Naive B cell (primary cell): ENCODE measurements at places on chromosomes 1 and 21.

DNA sequence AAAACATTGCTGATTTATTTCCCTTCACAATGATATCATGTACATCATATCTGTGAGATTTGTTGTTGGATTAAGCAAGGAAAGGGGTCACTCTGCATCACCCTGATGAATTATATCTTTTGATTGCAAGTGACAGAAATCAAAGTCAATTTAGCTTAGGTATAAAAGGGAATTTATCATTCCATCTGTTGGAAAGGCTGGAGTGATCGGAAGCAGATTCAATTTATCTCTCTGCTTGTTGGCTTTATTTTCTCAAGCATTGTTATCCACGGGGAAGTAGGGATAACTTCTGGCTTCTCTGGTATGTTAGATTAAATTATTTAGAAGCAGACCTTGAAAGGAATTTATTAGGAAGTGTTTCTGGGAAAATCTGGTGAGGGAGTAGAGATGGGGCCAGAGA, 226.6 kb downstream of the PTGER3 start:
- no peak for DNase-seq
- no peaks in the 10 kb centered on the region for H3K4me1 ChIP-seq
- no peaks in the 10 kb centered on the region for H3K36me3 ChIP-seq
- H3K4me3 ChIP-seq = no peak overlapping the region

DNA sequence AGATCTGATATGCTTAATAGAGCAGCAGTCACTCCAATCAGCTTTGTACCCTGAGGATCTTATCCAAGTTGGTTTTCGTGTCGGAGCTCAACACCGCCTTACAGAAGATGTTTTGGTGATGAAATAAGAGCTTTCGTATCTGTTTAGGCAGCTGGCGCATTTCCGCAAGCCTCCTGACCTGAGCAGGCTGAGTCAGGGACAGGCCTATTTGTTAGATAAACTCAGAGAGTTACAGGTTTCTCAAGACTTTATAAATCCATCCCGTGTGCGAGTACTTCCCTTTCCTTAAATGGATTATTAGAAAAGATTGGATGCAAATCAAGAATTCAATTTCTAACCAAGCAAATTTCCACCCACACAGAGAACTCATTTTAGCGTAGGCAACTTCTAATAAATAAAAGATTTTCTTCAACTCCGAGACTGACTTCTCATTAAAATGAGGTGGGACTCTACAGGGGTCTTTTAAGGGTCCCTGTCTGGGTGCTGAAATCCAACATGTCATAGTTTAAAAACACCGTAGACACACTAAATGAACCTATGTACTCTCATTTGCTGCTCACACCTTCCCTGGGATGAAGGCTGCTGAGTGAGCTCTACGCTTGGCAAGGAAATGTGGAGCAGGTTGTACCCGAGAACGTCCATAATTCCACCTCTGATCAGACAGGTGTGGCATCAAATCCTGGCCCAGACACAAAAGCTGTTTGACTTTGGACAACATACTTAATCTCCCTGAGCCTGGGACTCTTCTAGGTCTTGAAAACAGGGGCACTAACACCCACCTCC, 106.9 kb upstream of the F3 start:
- no peaks in the 10 kb centered on the region for H3K4me1 ChIP-seq
- DNase-seq = no peak
- no peak overlapping the region for H3K27ac ChIP-seq
- H3K4me3 ChIP-seq = no peak overlapping the region

GRCh38 chr1:20448671-20449071, 37.3 kb downstream of the CAMK2N1 start:
- no peak overlapping the region for H3K27ac ChIP-seq
- no peaks in the 10 kb centered on the region for H3K4me1 ChIP-seq
- peaks cover 36% of the 10 kb centered on the region for H3K27me3 ChIP-seq

DNA sequence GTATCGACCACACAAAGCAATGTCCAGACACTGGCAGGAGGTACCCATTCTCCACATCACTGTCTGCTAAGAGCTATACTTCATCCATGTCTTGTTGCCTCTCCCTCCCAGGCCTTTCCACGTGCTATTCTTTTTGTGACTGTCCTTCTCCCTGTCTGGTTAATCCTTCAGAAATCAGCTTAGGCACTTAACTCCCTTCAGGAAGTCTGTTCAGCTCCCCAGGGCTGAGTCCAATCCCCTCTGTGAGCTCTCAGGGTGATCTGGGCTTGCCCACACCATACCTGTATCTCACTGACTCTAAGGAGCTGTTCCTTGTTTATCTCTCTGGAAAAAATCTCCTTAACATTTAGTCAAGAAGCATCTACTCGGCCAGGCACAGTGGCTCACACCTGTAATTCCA, 69.4 kb downstream of the NID1 start:
- no peak overlapping the region for H3K4me3 ChIP-seq
- no peaks in the 10 kb centered on the region for H3K36me3 ChIP-seq
- H3K27ac ChIP-seq = no peak overlapping the region
- no peaks in the 10 kb centered on the region for H3K4me1 ChIP-seq
- DNase-seq = no peak

DNA sequence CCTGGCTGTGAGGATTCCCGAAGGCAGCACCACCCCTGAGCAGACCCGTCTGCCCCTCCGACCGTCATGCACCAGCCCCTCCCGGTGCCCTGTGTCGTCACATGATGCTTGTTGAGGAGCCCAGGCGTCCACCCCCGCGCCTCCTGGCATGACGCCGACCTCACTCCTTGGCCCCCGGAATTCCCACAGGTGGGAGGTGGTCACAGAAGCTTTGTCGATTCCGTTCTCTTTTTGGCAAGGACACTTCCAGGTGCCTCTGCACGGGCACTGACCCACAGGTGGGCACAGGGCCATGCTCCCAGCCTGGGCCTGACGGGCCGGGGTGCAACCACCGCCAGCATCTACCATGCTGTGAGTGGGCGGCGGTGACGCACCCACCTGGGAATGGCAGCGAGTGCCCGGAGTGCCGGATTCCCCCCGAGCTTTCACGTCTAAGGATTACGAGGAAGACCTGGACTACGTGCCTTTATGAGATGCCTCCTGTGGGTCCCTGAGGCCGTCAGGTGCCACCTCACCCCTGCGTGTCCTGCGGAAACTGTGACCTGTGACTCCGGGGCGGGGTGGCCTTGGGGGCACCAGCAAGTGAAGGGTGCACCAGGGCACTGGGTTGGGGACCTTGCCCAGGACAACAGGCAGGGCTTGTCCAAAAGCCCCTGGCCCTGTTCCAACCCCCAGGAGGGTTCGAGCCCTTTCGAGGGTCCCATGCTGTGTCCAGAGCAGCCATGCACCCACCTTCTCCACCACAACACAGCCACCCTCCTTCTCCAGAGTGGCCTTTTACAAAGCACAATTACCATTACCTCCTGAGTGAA, 31.4 kb upstream of the COL6A1 start:
- no peak overlapping the region for H3K4me3 ChIP-seq
- no peaks in the 10 kb centered on the region for H3K4me1 ChIP-seq
- H3K27me3 ChIP-seq = peaks cover 7% of the 10 kb centered on the region
- DNase-seq = no peak
- no peak overlapping the region for H3K27ac ChIP-seq

- DNase-seq = peak; percentile 96
- H3K27me3 ChIP-seq = no peaks in the 10 kb centered on the region
- peak within 1 kb of the TSS; percentile 99 for H3K4me3 ChIP-seq
- peak within 1 kb of the TSS; percentile 97 for H3K27ac ChIP-seq
- peaks cover 54% of the 10 kb centered on the region for H3K4me1 ChIP-seq
- H3K36me3 ChIP-seq = peaks cover 4% of the 10 kb centered on the region
Measured at GRCh38 chr1:24930260-24931145, at the start of gene RUNX3. TSS of gene RUNX3 (minus strand) at chr1:24930276. CDS start at chr1:24929868, 408 bp downstream.

GRCh38 chr1:239792157-239792556, 299.5 kb upstream of the FMN2 start:
- no peaks in the 10 kb centered on the region for H3K4me1 ChIP-seq
- no peaks in the 10 kb centered on the region for H3K27me3 ChIP-seq

- H3K4me1 ChIP-seq = no peaks in the 10 kb centered on the region
- no peaks in the 10 kb centered on the region for H3K36me3 ChIP-seq
- no peak overlapping the region for H3K27ac ChIP-seq
- no peak for DNase-seq
Measured at GRCh38 chr1:18299441-18300338, 181.0 kb upstream of the KLHDC7A start.

GRCh38 chr1:66309006-66309741, 224.8 kb upstream of the SGIP1 start:
- H3K27ac ChIP-seq = no peak overlapping the region
- no peaks in the 10 kb centered on the region for H3K27me3 ChIP-seq
- H3K4me3 ChIP-seq = no peak overlapping the region
- H3K4me1 ChIP-seq = no peaks in the 10 kb centered on the region
- no peaks in the 10 kb centered on the region for H3K36me3 ChIP-seq

GRCh38 chr1:240294566-240294965, 202.9 kb downstream of the FMN2 start:
- DNase-seq = no peak
- H3K4me3 ChIP-seq = no peak overlapping the region
- no peak overlapping the region for H3K27ac ChIP-seq
- no peaks in the 10 kb centered on the region for H3K36me3 ChIP-seq

DNA sequence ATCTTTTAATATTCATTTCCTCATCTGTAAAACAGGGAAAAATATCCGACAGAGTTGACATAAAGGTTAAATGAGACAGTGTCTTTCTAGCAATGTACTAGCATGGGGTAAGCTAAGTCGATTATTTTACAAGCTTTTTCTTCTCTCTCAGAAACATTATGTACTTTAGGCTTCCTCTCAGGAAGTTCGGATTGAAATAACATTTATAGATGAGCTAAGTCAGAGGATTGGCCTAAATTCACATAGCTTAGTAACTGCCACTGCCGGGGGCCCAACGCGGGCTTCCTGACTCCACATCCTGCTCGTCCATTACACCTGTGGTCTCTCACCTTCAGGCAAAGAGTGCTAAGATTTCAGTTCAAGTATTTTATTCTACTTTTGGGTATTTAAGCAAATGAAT, 462.3 kb upstream of the NFIA start:
- H3K27ac ChIP-seq = no peak overlapping the region
- H3K4me1 ChIP-seq = no peaks in the 10 kb centered on the region
- H3K27me3 ChIP-seq = no peaks in the 10 kb centered on the region
- no peaks in the 10 kb centered on the region for H3K36me3 ChIP-seq

- H3K27me3 ChIP-seq = peaks cover 59% of the 10 kb centered on the region
- H3K27ac ChIP-seq = peak overlapping the region; percentile 83
- no peaks in the 10 kb centered on the region for H3K4me1 ChIP-seq
- no peaks in the 10 kb centered on the region for H3K36me3 ChIP-seq
Measured at GRCh38 chr1:30692948-30693301, 30.5 kb downstream of the MATN1 start.

DNA sequence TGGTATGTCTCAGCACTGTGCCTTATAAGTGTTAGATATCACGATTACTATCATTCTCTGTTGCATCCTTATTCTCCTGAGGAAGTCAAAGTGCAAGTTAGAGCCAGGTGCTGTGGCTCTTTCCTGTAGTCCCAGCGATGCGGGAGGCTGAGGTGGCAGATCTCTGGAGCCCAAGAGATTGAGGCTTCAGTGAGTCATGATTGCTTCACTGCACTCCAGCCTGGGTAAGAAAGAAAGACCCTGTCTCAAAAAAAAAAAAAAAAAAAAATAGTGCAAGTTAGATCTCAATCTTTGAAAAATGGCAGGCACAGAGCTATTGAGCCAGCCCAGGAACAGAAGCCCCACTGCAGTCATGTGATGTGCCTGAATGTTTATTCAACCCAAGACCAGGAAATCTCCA, 147.8 kb upstream of the POGK start:
- H3K27me3 ChIP-seq = peaks cover 21% of the 10 kb centered on the region
- no peaks in the 10 kb centered on the region for H3K36me3 ChIP-seq
- H3K4me3 ChIP-seq = no peak overlapping the region
- no peaks in the 10 kb centered on the region for H3K4me1 ChIP-seq
- no peak overlapping the region for H3K27ac ChIP-seq

- H3K4me3 ChIP-seq = no peak overlapping the region
- no peaks in the 10 kb centered on the region for H3K27me3 ChIP-seq
- H3K36me3 ChIP-seq = peaks cover 6% of the 10 kb centered on the region
- no peak for DNase-seq
Measured at GRCh38 chr21:35010447-35010846, 38.7 kb downstream of the RUNX1 start.

DNA sequence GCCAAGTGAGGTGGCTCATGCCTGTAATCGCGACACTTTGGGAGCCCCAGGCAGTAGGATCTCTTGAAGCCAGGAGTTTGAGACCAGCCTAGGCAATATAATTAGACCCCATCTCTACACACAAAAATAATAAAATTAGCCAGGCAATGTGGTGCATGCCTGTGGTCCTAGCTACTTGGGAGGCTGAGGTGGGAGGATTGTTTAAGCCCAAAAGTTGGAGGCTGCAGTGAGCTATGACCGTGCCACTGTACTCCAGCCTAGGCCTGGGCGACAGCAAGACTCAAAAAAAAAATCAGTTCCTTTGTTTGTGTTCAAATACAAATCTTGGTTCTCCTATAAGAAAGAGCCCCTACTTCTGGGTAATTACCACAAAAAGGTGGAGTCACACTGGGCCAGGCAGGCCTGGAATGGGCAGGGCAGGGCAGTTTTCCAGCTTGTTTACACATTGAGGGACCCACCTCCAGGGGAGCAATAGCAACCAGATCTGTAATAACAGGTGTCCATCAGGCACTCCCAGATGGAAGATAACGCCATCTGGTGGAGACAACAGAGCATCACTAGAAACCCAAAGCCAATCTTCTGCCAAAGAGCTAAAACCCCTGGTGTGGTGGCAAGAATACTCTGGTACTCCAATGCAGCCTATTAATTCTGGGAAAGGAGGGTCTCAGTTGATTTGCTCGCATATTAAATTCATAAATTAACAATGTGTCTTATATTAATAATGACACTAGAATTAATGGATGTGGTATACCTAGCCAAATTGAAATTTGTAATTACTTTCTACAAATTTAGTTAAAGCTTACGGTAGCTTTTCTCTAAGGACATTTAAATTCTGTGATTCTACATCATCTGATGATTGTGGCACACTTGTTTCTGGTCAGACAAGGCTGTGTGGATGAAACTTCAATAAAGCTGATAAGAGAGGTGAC, 13.2 kb downstream of the PPP1R15B start:
- H3K4me1 ChIP-seq = peaks cover 10% of the 10 kb centered on the region
- no peaks in the 10 kb centered on the region for H3K36me3 ChIP-seq
- no peak overlapping the region for H3K4me3 ChIP-seq
- H3K27me3 ChIP-seq = no peaks in the 10 kb centered on the region
- peak; percentile 66 for DNase-seq
- H3K27ac ChIP-seq = peak overlapping the region; percentile 65

GRCh38 chr1:11331036-11331944, 58.3 kb downstream of the UBIAD1 start:
- no peaks in the 10 kb centered on the region for H3K36me3 ChIP-seq
- H3K4me3 ChIP-seq = no peak overlapping the region
- H3K27ac ChIP-seq = no peak overlapping the region
- no peak for DNase-seq
- peaks cover 5% of the 10 kb centered on the region for H3K27me3 ChIP-seq
- peaks cover 7% of the 10 kb centered on the region for H3K4me1 ChIP-seq

DNA sequence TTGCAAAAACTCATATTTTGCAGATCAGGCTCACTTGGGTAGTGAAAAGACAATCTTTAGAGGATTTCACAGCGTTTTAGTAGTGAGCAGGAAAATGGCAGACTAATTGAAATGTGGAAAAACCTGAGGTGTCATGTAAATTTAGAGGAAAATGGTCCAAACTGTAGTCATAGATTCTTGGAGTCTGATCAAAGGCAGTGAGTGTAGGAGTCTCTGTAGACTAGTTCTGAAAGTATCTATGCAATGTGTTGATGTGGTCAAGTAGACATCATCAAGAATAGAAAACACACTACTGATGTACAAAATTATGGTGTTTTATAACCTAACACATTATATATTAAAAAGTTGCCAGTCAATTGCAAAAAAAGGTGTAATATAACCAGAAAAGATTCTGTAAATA, 143.2 kb upstream of the C1orf105 start:
- no peak overlapping the region for H3K4me3 ChIP-seq
- H3K36me3 ChIP-seq = peaks cover 3% of the 10 kb centered on the region
- no peak for DNase-seq
- no peaks in the 10 kb centered on the region for H3K4me1 ChIP-seq

GRCh38 chr1:37620707-37621106, 14.0 kb downstream of the RSPO1 start:
- DNase-seq = no peak
- peaks cover 36% of the 10 kb centered on the region for H3K27me3 ChIP-seq
- H3K27ac ChIP-seq = no peak overlapping the region
- H3K36me3 ChIP-seq = no peaks in the 10 kb centered on the region
